Frontal cortex (tissue), 4 donors: ENCODE measurements at places on chromosomes 6 and 20.

DNA sequence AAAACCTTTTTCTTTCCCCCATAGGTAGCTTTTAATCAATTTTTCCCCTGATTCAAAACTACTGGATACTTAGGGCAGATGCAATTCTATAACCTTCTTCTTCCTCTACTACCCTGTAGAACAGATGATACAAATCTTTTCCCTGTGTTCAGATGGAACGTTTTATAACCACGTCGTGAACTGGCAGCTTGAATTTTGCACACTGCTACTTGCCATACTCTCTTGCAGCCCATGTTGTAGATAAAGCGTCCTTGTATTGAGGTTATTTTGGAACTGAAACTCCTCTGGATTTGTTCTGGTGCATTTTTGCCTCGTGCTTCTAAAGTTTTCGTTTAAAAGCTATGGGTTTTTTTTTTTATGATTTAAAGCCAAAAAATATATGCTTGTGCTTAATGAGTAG is 440.2 kb downstream of the RFPL4B start:
- no peak for DNase-seq

DNA sequence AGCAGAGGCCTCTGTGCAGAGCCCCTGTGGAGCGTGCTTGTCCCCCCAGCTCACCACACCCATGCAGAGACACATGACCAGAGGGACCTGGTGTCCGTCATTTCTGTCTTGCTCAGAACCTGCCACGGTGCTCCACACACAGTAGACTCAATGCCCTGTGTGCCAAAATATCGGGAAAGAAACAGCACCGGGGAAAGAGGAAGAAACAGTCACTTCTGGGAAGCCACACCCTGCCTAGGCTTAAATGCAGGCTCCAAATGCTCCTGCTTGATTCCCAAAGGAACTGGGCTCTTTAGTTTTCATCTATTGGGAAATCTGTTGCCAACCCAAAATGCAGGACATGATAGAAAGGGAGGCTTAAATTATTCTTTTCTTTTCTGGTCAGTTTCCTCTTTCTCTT is 503.9 kb downstream of the CD83 start:
- DNase-seq: no peak

GRCh38 chr20:48467622-48468021 is 360.2 kb downstream of the PREX1 start:
- DNase-seq: no peak

- no peak for DNase-seq
Measured at GRCh38 chr20:46494077-46494476, 19.3 kb downstream of the ZNF334 start.

- no peak for DNase-seq
Measured at GRCh38 chr6:48183811-48184605, 73.0 kb upstream of the PTCHD4 start.

DNA sequence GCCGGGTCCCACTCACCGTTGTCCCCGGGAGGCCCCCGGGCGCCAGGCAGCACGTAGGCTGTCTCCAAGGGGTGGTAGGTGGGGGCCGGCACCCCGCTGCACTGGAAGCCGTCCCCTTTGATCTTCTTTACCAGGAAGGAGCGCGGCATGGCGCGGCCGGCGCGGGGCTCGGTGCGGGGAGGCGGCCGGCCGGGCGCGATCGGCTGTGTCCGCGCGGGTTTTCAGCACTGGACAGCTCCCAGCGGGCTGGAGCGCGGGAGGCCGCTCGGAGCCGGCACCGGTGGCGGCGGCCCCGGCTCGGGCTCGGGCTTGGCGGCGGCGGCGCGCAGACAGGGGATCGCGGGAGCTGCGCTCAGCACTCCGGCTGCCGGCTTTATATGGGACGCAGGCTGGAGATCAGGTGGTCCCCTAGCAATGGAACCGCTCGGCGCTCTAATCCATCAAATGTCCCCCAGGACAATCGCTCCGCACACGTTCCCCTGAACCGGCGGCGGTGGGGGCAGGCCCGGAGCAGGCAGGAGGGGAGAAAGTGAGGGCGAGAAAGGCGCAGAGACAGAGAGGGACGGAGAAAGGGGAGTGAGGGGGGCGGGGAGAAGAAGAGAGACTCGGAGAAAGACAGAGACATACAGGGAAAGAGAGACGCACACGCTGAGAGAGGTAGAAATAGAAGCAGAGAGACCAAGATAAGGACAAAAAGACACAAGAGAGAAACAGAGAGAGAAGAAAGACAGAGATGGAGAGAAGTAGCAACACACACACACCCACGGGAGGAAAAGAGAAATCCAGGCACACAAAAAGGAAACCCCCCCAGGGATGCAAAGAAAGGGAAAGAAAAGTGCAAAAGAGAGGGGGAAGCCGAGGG is at the start of gene SCRT2:
Gene SCRT2, minus strand, starts transcription at position 350 of the 862 bp plus-strand sequence. Its CDS starts 201 bp downstream, at position 149.
- DNase-seq: peak; percentile 90

DNA sequence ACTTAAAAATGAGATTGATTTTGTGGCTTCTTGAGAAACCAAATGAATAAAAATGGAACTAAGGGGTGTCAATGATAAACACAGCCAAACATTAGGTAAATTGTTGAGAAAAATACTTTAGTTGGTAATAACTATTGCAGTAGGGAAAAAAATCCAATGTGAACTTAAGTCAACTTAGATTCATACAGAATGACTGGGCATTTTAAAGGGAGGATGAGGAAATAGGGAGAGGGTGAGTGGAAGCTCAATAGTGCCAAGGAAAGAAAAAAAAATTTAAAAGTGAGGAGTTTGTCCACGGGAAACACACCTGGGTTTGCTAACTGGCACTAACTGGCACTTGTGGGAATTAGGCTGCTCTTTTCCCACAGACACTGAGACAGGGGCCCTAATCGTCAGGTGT is 26.2 kb upstream of the PGK2 start:
- no peak for DNase-seq

DNA sequence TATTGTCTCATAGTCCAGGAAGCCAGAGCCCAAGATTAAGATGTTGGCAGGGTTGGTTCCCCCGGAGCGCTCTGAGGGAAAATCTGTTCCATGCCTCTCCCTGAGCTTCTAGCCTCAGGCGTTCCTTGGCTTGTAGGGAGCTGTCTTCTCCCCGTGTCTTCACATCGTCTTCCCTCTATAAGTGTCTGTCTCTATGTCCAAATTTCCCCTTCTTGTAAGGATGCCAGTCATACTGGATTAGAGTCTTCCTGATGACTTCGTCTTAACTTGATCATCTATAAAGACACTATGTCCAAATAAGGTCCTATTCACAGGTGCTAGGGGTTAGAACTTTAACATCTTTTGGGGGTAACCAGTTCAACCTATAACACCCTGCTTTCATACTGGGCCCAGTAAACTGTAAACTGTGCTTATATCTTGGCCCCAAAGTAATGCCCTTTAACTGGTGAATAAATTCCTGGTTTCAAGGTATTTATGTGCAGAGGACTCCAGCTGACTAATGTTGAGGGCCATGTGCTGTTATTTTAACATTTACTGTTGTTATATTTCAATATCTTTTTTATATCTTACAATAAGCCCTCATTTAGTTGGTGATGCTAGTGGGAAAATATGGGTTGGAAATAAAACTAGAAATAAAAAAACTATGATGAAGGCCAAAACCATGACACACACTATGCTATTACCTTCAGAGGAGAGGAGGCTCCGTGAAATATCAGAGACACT is 101.7 kb upstream of the IYD start:
- DNase-seq: no peak

DNA sequence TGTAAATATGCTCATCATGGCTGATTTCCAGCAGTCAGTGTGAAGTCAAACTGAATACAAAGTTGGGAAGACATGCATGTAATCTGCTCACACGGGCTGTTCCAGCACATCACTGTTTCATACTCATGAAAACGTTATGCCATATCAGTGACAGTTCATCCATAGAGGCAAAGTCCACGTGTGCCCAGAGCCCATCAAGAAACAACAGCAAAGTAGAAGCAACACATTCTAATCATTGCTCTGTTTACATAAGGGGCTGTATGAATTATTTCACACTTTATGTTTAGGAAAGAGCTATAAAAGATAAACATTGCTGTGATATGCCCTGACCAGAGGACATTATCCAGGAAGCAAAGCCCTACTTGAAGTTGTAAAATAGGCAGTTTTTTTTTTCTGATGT is 157.0 kb upstream of the ENPP5 start:
- DNase-seq: no peak

GRCh38 chr6:163813979-163814493 is 399.5 kb downstream of the QKI start:
- DNase-seq: no peak

DNA sequence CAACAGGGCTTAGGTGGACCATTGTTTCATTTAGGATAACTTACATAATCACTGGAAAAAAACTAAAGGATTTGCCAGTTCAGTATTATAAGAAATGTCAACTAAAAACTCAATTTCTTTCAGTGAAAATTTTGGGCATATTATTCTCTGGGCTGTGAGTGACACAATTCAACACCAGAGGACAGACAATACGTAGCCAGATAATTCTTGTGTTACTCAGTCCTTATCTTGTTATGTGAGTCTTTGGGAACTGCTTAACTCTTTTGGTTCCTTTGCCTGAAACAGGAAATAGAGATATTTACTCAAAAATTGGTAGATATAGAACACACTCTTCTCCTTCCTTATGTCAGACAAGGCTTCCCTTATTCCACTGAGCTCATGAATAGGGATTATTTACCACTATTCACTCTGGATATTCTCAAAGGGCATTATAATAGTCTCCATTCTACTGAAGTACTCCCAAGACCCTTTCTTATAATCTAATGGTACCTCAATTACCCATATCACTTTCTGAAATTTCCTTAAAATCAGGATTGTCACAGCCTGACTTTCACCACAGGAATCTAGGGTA is 4.9 kb upstream of the BEND6 start:
- no peak for DNase-seq

- DNase-seq: no peak
Measured at GRCh38 chr20:36462440-36463211, 78.7 kb upstream of the MYL9 start.

GRCh38 chr20:9969626-9970025 is 65.2 kb upstream of the ANKEF1 start:
- DNase-seq: no peak

GRCh38 chr20:38973107-38973506 is 11.0 kb downstream of the DHX35 start:
- no peak for DNase-seq

- DNase-seq: peak; percentile 50
Measured at GRCh38 chr20:634148-634925, 18.7 kb downstream of the SRXN1 start.

GRCh38 chr20:46683011-46683667 is 6.1 kb downstream of the TP53RK start:
- no peak for DNase-seq
